ENCODE measurements at places on chromosomes 3 and 15. TPM values are rescaled to one million over a fixed set of nuclear protein-coding genes. Genes with fewer than 3 reads are reported as not detected.

Gene NAALADL2
- 19.8 TPM for total RNA-seq

- DNase-seq: no peak
These were observed 1.9 kb downstream of the ADAMTS9 start for GRCh38 chr3:64685800-64686445.

GRCh38 chr3:64400706-64401105 is 175.4 kb upstream of the PRICKLE2 start:
- no peak for DNase-seq

GRCh38 chr3:127820826-127821313 is 1.4 kb downstream of the MGLL start:
- DNase-seq: no peak

GRCh38 chr3:126034481-126035361 is 49.2 kb downstream of the SLC41A3 start:
- DNase-seq: no peak

DNA sequence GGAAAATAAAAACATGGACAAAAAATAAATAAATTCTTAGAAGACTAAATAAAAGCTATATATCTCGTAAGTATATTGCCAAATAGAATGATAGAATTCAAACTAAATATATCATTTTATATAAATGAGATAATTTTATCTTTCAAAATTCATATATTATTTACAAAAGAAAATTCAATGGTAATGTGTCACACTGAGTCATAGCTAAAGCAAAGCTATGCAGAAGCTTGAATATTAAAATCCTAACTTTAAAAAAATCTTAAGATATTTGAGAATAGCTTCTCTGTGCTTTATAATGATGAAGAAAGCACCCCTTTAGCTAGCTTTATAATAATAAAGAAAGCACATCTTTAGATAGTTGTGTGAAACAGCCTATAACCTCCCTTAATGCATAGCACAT is 1010.8 kb downstream of the OTOL1 start:
- no peak for DNase-seq

GRCh38 chr15:36344887-36345286 is 234.5 kb upstream of the CDIN1 start:
- no peak for DNase-seq

DNA sequence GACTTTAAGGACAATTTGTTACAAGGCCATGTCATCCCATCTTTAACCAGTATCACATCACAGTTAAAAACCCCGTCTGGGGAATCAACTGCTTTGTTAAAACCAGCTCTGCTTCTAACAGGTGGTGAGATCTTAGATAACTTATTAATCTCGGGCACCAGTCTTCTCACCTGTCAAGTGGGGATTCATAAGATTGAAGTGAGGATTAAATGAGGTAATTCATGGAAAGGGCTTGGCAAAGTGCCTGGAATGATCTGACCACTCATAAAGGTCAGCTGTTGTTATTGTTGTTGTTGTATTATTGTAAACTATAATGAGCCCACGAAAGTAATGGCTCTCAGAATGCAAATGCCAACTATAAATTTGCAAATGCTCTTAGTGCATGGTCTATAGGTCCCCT is 30.1 kb upstream of the SLC24A5 start:
- no peak for DNase-seq

DNA sequence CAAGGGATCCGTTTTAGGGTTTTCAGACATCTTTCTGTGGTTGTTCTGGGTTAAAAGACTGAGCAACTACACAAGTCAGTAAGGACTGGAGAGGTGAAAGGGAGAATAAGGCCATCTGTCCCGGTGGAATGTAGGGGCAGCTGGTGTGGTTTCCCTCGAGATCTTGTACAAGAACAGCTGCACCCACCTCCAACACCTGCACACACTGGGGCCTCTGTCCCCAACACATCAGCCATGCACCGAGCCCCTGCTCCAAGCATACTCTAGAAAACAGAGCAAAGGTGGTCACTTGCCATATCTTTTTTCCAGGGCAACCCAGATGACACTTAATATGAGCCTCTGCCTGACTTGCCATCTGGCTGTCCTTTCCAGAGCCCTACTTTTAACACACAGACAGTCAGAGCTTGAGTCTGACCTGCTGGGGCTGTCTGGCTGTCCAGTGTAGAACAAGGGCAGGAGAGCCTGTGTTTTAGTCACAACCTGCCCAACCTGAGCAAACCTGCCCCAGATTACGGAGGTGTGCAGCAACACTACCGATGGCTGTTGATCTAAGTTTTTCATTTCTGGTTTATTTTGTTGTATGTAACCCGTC is 12.2 kb downstream of the MAN2A2 start:
- no peak for DNase-seq

DNA sequence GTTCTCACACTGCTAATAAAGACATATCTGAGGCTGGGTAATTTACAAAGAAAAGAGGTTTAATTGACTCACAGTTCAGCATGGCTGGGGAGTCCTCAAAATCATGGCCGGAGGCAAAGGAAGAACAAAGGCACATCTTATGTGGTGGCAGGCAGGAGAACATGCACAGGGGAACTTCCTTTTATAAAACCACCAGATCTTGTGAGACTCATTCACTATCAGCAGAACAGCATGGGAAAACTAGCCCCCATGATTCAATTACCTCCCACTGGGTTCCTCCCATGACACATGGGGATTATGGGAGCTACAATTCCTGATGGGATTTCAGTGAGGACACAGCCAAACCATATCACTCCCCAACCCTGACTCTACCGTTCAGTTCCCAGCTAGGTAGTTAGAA is 59.7 kb upstream of the MINAR1 start:
- DNase-seq: no peak

DNA sequence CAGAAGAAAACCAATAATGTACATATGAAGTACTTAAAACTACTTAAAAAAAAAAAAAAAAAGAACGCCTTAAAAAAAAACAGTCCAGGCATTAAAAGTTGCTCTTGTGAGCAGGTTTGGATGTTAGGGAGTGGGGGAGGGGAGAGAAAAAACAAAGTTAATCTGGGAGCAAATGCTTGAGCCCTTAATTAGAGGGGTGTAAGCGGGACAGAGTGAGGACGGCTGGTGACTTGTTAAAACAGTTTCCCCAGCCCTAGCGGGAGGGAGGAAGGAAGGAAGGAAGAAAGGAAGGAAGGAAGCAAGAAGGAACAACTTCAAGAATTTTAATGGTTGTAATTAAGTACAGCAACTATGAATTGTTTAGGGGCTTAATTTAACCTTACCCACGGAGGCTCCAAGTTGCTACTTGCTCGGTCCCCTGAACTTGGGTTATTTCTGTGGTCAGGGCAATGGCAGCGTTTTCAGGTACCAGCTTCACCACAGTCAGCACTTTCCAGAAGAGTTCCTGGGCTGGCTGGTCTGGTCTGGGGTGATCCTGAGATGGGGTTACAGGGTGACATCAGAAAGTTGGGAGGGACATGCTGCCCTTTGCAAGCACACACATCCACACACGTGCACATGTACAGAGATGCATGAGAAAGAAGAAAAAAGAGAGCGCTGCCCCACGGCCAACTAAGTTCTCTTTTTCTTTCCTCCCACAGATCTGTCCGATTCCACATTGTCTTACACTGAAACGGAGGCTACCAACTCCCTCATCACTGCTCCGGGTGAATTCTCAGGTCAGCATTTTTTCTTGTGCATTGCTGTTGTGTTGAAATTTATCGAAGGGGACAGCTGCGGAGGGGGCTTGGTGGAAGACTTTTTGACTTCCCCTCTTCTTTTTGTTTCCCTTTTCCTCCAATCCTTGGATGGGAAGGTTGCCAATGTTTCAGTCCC is 14.0 kb downstream of the SMAD6 start:
- no peak for DNase-seq

Data from chondrocyte (in vitro differentiated cells).